ENCODE measurements at places on chromosomes 12 and 14.

- peak; percentile 31 for DNase-seq
These were observed 1.6 kb upstream of the SNRPF start for GRCh38 chr12:95857156-95857555.

DNA sequence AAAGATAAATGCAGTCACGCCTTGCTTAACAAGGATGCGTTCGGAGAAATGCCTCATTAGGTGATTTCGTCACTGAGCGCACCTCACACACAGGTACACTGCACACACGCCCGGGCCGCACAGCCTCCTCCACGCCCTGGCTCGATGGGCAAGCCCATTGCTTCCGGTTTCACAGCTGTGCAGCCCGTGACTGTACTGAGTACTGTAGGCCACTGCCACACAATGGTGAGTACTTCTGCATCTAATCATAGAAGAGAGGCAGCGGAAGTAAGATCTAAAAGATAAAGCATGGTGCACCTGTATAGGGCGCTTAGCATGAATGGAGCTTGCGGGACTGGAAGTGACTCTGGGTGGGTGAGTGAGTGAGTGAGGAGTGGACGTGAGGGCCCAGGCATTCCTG lies 4.3 kb downstream of the RIMBP2 start:
- DNase-seq = no peak

DNA sequence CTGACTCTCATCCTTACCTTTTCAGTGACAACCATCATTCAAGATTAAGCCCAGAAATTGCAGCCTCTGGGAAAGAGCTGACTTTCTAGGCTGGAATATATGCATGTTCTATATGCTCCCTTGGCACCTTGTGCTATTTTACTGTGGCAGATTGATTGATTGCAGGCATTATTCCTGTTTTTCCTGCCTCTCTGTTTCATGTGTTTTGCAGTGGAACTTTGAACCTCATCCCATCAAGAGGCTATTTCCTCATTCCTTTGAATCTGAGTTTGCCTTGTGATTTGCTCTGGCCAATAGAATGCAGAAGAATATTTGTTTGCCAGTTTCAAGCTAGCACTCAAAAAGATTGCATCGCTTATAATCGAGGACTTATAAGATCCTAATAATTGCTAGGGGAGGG lies 174.8 kb upstream of the DCN start:
- no peak for DNase-seq

GRCh38 chr14:21880918-21881317 lies 207.3 kb upstream of the OR4E1 start:
- DNase-seq = no peak

GRCh38 chr14:101028971-101029667 lies 125.6 kb upstream of the RTL1 start:
- no peak for DNase-seq

- no peak for DNase-seq
These were observed 34.1 kb upstream of the KLHDC2 start for GRCh38 chr14:49733836-49734235.

DNA sequence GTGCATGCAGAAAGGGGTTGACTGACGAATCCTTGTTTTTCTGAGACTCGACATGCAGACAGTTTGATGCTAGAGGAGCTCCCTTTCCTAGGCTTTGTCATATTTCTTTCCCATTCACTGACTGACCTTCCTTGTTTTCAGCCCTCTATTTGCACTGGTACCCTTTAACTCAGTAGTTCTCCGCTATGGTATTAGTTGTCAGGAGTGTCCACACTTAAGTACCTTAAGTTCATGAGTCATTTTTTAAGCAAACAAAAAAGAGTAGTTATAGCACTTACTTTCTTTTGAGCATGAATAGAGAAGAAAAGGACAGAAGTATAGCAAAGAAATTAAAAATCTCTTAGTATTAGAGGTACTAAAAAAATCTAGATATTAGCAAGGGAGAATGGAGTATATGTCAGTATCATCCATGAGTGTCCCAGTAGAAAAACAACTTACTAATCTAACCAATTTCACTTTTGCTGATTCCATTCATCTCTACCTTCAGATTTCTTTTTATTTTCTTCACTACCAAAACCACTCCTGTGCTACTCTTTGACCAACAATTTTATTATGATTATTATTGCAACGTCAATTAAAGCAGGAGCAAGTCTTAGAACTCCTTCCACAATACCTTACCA lies 8.3 kb downstream of the ATP2B1 start:
- DNase-seq = no peak

DNA sequence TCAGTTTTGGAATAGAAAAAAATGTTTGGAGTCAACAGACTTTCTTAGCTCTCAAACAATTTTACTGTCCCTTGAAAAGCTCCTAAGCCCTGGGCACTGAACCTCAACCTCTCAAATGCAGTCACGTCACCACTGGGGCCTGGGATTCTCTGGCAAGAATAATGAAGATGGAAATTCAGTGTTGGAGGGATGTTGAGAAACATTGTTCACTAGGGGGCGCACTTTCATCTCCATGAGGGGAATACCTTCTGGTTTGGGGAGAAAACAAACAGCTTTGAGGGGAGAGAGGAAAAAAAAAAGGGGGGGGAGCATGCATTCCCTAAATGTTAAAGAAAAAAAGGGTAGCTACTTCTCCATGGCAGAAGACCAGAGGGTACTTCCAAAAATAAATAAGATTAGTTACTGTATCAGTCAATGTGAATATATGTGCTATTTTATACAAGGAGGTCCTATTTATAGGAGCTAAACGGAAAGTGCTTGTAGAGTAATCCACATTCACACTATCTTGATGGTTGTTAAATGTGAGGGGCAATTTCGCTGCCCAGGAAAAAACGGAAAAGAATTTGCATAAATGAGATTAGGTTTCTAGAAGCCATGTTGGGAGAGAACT lies 5.8 kb upstream of the TBPL2 start:
- peak; percentile 65 for DNase-seq

GRCh38 chr12:44778863-44779262 lies 97.3 kb downstream of the NELL2 start:
- no peak for DNase-seq

DNA sequence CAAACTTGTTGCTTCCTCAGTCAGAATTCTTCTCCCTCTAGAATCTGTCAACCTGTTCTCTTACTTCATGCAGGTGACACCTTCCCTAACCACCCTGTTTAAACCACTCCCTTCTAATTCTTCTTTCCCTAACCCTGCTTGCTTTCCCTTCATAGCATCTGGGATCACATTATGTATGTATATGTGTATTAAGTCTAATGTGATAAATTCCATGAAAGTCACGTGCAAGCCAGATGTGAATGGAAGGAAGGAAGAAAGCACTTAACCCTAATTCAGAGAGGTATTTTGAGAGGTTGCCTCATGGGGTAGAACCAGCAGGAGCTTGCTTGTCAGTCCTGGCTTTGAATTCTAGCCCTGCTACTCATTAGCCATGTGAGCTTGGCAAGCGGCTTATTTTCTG lies 340.0 kb downstream of the TRHDE start:
- DNase-seq = peak; percentile 7

GRCh38 chr12:45720069-45720468 lies 9.4 kb upstream of the ARID2 start:
- no peak for DNase-seq

- DNase-seq = no peak
These were observed 180.6 kb downstream of the SLC15A4 start for GRCh38 chr12:128643155-128643554.

GRCh38 chr14:99983251-99984015 lies 81.8 kb upstream of the EVL start:
- DNase-seq = no peak

DNA sequence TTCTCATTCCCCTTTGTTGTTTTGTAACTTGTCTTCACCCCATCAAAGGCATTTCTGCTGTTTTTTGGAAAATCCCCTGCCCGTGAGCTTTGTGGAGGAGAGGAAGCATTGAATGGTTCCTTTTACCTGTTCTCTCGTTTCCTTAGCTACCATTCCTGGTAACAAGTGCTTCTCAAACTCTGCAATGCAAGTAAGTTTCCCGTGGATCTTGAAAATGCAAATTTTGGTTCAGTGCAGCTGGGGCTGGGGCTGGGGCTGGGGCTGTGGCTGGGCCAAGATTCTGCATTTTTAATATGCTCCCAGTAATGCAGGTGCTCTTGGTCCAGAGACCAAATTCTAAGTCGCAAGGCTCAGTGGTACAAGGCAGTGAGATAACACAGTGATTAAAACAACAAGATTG lies 151.6 kb downstream of the TTLL5 start:
- DNase-seq = no peak
